Fibroblast of villous mesenchyme (primary cell): ENCODE measurements at places on chromosomes 12 and 14. TPM values are rescaled to one million over a fixed set of nuclear protein-coding genes. Genes with fewer than 3 reads are reported as not detected.

DNA sequence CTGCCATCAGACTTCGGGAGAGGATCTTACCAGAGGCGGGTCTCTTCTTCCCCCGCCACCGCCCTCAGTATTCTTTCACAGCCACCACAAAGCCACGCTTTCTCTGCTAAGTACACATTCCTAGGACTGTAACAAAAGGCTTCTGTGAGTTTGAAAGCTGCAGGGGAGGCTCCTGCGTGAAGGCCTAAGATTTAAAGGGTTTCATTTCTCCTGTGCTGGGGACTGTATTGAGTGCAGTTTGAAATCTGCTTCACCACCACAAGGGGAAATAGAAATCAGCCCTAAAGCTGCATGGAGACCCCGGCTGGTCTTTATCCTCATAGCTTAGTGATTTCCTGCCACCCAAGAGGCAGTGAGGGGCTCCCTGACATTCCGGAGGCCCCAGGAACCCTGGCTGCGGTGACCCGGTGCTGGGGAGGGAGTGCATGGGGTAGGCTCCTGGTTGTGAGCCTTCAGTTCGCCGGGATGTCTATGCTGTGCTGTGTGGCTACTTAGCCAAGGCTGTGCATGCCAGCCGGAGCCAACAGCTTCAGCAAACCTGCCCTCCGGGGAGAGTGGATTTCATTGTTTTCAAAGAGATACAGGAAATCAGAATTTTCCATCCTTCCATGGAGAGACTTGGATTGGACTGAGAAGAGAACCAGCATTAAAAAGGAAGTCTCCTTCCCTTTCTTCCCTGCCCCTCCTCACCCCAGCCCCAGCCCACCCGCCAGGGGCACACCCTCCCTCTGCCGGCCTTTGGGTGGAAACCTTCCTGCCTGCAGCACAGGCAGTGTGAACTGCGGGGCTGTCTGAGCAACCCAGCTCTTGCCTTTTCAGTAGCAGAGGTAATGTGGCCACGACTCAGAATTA lies 163.3 kb downstream of the ETV6 start:
- DNase-seq: peak; percentile 36

GRCh38 chr14:86321151-86321550 lies 791.2 kb downstream of the FLRT2 start:
- DNase-seq: no peak

DNA sequence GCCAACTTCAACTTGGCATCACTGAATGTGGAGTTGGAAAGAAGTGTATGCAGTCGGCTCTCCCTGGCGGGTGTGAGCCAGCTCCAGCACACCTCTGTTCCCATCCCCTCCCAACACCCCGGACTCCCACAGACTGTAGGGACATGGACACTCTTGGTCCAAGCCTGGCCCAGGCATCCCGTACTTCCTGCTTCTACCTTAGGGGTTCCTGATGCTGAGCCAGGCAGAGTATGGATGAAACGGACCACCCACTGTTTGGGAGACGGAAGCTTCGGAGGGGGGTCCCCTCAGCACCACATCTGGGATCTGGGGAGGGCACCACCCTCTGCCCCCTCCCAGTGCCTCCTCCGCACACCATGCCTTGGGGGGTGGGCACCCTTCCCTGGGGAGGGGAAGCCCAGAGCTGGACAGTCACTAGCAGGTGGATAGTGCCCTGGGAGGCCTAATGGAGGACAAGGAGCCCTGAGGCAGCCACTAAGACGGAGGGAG lies 62.0 kb downstream of the LGMN start:
- no peak for DNase-seq

DNA sequence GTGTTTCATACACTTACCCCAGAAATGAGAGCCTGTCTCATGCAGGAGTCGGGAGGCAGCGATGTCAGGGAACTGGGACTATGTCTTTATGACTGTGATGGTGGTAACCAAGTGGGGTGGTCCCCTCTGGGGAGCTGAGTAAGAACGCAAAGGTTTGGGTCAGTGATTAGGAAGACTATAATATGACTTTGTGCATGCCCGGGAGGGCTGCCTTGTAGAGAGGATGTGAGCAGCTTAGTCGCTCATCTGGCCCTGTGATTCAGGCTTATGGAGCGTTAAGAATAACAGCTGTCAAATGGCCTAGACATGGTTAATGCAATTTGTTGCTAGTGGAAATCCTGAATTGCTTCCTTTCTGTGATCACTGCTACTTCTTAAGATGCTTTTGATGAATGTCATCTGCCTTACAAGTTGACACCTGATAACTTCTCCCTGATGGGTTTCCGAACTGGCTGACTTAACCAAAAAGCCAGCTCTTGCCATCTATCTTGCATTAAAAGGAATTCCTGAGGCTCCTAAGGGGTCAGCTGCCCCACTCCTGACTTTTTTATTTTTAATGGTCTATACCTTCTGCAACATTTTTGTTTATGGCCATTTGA lies 35.4 kb upstream of the AACS start:
- no peak for DNase-seq

- DNase-seq: no peak
These were observed 769.4 kb upstream of the USP15 start for GRCh38 chr12:61490526-61491498.

The SLIRP gene
- total RNA-seq: 108 and 134 TPM in 2 replicates

The CLEC4D gene
- not detected in 2 replicates for total RNA-seq

The KRT75 gene
- total RNA-seq: not detected in 2 replicates
